ENCODE measurements at places on chromosomes 3 and 15.

DNA sequence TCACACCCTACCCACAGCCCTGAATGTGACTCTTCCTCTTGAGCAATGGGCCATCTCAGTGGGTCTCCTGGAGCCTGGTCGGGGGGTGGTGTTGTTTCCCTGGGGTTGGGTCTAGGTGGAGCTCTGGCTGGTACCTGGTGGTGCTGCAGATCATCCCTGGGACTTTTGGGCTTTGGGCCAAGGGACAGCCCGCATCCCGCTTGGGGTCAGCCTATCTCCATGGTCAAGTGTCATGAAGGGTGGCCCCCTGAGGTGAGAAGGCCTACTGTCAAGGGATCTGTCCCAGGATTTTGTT lies 202.0 kb downstream of the UBE3A start:
- DNase-seq = no peak

GRCh38 chr3:138456961-138457862 lies 22.8 kb downstream of the ESYT3 start:
- no peak for DNase-seq

DNA sequence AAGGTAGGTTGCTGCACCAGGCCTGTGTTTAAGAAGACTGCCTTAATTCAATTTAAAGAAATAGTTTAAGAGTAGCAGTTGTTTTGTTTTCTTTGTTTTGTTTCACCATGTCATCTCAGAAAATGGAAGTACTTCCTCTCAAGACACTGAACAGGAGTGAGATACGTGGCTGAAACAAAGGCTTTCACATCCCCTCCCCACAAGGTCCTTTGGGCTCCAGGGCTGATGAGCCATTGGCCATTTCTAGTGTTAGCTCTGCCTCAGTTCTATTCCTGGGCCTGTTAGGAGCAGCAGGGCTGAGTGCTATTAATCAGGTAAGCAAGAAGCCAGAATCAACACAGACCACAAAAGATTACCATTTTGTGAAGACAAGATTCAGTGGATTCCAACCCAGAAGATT lies 132.8 kb downstream of the KCNAB1 start:
- DNase-seq = no peak

GRCh38 chr15:36415643-36416042 lies 163.8 kb upstream of the CDIN1 start:
- no peak for DNase-seq

DNA sequence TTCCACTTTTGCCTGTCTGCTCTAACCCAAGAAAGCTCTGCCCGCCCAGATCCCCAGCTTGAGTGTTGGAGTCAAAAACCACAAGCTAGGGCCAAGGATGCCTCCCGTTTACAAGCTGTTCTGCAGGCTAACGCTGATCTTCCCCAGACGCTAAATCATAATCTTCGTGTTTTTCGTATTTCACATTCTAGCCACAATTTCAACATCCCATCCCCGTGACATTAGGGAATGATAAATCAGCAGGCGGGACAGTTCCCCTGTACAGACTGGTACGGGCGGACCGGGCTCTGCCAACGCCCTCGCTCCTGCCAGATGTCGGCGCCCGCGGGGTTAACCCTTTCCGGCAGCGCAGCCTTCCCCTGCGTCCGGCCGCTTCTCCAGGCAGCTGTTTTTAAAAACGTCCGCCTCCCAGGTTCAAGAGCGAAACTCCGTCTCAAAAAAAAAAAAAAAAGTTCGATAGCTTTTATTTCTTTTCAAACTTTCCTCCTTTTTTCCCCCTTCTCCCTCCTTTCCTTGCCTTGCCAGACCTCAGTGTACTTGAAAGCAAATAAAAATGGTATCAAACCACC lies 81.0 kb upstream of the BNC1 start:
- DNase-seq = peak; percentile 63

DNA sequence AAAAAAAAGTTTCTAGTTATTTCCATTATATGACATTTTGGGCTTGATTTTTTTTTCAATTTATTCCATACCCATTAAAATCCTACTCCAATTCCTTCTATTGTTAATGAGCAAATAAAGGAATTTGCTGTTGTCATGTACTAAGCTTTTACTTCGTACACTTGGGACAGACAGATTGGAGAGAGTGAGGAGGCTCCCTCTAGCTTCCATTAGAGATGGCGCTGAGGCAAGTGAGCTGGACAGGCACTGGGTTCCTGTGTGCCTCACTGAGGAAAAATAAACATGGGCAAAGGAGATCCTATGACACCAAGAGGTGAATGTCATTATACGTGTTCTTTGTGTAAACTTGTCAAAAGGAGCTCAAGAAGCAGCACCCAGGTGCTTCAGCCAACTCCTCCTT lies 441.1 kb upstream of the MDFIC2 start:
- peak; percentile 3 for DNase-seq

GRCh38 chr3:48553886-48554845 lies 2.4 kb downstream of the PFKFB4 start:
- peak; percentile 59 for DNase-seq

- no peak for DNase-seq
Measured at GRCh38 chr3:116260491-116260890, 184.8 kb downstream of the LSAMP start.

- DNase-seq = peak; percentile 88
Measured at GRCh38 chr3:176814285-176814684, 383.0 kb downstream of the TBL1XR1 start.

GRCh38 chr3:169627073-169627472 lies 36.4 kb downstream of the MECOM start:
- DNase-seq = no peak

DNA sequence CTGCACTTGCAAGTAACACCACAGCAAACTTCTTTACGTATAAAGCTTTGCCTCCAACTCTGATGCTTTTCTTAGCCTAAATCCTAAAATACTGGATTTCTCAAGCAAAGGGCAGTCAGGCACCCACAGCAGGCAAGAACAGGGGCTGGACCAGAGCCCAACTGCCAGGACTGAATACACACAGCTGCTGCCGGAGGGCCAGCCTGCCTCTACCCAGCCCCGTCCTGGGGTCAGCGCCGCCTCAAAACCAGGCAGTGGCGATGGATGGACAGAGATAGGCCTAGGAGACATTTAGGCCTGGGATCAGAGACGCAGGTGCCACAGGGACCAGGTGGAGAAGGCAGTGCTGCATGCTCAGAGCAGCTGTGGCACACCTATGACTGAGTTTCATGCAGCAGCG lies 47.6 kb upstream of the SEC61A1 start:
- no peak for DNase-seq

DNA sequence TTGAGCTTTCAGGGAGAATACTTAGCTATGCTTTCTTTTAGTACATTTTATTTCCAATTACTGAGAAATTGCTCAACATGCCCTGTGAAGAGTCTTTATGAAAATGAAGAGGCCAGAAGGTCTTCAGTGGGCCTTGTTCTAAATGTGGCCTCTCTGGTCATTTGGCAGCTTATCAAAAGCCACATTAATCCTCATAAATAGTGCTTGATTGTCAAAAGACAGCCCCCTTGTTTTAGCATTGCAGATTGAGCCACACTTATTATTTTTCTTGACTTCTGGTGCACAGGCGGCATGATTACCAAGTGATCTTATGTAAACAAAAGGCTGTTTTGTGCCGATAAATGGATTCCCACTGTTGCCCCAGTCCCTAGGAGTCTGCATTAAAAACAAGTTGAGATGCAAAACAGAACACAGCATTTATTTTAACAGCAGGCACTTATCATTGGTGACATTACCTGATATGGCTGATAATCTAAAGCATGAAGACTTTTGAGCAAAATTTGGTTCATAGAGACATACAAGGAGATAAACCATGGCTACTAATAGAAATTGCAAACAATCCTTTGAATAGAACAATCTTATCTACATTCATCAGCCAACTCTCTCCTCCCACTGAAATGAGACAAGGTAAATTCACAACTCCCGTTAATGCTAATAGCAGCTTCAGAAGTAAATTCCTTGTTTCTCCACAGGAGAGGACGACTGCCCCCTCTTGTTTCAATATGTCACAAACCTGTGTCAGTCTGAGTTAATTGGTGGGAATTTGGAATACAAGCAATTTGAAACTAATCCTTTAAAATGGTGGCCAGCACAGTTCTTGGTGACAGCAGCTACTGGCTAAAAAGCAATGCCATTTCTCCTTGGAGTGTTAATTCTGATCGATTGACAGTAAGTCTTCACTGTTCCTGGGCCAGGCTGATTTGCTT lies 194.3 kb downstream of the NSUN3 start:
- no peak for DNase-seq

GRCh38 chr3:69143612-69144011 lies 21.2 kb upstream of the LMOD3 start:
- no peak for DNase-seq

GRCh38 chr3:69784954-69785514 lies 45.8 kb downstream of the MITF start:
- DNase-seq = peak; percentile 7

DNA sequence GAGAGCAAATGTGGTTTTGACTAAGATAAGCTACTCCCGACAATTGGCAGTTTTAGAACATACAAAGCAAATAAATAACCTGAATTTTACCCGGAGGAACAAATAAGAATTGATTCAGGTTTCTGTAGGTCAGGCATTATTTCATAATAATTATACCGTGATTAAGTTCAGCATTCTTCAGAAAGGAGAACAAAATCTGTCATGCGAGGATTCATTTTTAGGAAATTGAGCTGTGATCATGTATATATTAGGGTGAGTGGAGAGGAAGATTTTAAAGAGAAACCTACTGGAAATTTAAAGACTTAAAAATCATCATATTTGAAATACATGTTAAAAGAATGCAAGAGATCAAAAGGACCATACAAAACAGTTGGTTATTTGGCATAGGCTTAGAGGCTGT lies 20.5 kb downstream of the ZNF609 start:
- DNase-seq = no peak

DNA sequence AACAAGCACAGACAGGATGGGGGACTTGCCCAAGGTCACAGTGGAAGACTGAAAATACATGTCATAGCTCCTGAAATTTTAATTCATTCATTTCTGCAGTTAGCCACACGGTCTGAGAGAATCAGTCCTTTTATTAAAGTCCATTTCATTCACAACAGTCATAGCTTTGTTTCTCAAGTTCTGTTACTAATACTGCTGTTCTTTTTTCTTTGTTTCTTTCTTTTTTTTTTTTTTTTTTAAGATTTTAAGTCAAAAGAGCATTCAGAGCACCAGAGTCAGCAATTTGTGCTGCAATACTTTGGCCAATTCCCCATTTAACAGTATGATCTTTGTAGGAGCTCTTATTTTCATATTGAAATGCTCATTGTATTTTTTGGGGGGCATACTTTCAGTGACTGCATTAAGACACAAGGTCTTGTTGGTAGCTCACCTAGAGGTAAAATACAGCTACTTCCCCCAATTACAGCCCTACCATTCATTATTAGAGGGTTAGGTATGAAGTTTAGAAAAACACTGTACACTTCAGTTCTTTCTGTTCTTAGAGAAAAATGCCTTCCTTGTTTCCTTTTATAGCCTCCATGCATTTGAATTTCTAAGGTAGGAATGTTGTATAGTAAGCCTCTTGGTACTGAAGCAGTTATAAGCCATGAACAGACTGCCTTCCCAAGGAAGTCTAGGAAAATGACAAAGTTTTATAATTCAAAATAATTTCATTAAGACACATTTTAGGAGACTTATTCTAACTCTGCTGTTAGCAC lies 9.6 kb downstream of the GALK2 start:
- DNase-seq = no peak

DNA sequence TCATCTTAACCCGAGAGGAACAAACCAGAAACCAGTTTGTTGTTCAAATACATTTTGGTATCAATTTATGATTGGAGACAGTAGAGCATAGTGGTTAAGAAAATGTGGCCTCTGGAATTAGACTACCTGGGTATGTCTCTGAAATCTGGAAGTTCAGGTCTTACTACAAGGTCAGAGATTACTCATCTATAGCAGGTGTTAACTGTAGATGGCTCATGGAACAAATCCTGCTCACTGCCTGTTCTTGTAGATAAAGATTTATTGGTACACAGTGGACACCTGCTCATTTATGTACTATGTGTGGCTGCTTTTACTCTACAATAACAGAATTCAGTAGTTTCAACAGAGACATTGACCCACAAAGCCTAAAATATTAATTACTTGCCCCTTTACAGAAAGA lies 413.3 kb downstream of the CNTN6 start:
- no peak for DNase-seq

DNA sequence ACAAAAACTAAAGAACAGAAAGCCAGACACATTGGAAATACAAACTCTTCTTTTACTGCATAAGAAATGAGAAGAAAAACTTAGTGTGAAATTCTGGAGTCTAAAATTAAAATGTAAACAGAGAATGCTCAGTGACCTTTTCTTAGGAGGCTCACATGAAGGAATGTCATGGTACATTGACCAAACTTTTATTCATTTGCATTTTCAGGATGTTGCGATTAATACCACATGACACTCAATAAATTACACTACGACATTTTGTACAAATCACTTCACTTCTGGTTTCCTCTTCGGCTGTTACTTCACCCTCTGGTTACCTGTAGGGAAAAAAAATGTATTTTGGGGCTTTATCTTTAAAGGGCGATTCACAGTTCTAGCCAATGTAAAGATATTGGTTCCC lies 56.4 kb upstream of the ACTC1 start:
- DNase-seq = no peak

DNA sequence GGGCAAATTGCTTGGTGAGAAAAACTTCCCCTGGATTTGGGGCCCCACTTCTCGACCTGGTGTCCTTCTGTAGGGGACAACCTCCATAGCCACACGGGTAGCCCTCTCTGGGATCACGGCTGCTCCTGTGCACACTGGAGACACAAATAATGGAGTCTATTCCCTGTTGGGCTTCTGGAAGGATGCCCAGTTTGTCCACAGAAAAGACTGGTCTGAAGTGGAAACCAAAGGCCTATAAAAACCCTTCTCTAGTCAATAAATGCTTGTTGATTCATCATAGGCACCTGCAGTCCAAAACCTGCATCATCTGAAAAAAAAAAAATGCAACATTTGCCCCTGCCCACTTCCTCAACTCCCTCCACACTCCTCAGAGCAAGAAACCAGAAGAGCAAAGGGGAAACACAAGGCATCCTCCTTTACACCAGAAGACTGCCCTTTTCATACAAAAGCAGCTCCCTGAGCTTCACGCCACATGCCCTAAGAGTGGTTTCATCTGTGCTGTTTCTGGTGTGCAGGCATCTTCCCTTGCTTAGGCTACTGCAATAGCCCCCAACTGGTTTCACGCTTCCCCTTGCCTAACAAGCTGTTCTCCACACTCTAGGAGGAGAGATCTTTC lies 36.3 kb downstream of the SRGAP3 start:
- no peak for DNase-seq

GRCh38 chr15:90078965-90079364 lies 23.3 kb downstream of the IDH2 start:
- DNase-seq = no peak

GRCh38 chr15:28975766-28976179 lies 90.0 kb downstream of the APBA2 start:
- DNase-seq = peak; percentile 66

GRCh38 chr3:126753191-126754160 lies 49.4 kb downstream of the CHCHD6 start:
- DNase-seq = peak; percentile 76
